T-helper 9 cell (primary cell): ENCODE measurements at places on chromosomes 11 and 22.

- no peak for DNase-seq
These were observed 628 bp downstream of the LRP4 start for GRCh38 chr11:46917762-46918082.

GRCh38 chr11:135036488-135037297 is 624.7 kb upstream of the B3GAT1 start:
- no peak for DNase-seq

DNA sequence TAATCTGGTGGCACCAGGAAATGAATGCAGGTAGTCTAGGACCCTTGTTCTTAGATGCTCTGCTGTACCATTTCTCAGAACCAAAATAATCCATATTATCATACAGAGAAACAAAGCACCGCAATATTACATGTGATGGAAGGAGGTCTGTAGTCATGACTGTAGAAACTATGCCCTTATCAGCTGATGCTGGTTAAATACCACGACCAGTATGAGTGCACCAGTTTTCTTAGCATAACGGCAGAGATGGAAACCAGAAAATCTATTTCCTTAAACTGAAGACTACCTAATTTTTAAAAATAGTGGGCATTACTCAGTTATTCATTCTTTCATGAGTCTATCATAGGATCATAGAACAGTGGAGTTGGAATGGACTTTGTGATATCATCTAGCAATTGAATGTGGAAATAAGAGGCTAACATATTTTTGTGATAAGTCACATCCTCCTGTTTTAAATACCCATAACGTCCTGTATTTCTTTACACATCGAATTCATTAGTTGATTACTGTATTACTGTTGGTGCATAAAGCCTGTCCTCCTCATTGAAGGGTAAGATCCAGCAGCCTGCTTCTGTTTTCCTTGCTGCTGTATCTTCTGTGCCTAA is 15.1 kb downstream of the JHY start:
- DNase-seq: no peak

- DNase-seq: no peak
These were observed 100.8 kb downstream of the TRAF6 start for GRCh38 chr11:36409152-36409816.

- DNase-seq: no peak
These were observed 16.2 kb upstream of the MUC5B start for GRCh38 chr11:1206391-1207271.

GRCh38 chr11:35064114-35064800 is 74.7 kb upstream of the CD44 start:
- no peak for DNase-seq

DNA sequence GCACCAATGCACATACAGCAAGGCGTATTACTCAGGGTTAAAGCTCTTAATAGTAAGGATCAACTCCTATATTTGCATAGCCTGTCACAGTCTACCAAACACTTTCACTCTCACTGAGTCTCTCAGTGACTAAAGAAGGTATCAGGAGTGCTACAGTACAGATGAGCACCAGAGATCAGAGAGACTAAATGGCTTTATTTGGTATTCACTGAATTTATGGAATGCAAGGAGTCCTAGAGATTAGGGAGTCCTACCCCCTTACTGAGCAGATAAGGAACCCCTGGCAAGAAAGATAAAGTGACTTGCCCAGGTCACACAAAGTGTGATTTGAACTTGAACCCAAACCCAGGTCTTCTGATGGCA is 396.4 kb upstream of the CCDC90B start:
- no peak for DNase-seq

DNA sequence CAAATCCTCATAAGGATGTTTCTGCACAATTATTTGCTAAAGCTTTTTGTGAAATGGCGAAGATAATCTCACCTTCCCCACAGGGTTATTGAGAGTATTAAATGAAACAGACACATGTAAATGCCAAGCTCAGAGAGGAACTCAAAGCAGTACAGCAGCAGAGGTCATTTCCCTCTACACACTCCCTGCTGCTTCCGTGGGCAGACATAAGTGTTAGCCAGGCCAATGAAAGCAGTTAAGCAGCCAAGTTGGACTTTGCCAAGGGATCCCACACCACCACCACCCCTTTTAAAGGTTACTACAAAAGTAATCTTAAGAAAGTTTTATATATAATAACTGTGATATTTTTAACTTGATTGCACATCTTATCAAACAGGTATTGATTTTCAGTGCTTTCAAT is 4.0 kb upstream of the FAM111A start:
- no peak for DNase-seq
